ENCODE measurements at places on chromosomes 16 and 17.

DNA sequence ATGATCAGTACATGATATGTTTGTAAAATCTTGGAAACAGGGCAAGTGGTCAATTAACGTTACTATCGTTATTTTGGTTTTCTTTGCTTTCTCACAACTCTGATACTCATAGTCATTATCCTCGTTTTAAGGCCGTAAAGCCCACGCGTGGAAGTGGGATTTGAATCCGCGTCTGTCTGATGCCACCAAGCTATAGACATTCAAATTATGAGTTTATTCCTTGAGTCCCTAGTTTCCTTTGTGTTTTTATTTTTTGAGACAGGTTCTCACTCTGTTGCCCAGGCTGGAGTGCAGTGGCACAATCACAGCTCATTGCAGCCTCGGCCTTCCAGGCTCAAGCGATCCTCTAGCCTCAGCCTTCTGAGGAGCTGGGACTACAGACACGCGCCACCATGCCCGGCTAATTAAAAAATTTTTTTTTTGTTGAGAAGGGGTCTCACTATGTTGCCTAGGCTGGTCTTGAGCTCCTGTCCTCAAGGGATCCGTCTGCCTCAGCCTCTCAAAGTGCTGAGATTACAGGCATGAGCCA is 1.0 kb downstream of the DCTN5 start:
- no peaks in the 10 kb centered on the region for H3K4me1 ChIP-seq

DNA sequence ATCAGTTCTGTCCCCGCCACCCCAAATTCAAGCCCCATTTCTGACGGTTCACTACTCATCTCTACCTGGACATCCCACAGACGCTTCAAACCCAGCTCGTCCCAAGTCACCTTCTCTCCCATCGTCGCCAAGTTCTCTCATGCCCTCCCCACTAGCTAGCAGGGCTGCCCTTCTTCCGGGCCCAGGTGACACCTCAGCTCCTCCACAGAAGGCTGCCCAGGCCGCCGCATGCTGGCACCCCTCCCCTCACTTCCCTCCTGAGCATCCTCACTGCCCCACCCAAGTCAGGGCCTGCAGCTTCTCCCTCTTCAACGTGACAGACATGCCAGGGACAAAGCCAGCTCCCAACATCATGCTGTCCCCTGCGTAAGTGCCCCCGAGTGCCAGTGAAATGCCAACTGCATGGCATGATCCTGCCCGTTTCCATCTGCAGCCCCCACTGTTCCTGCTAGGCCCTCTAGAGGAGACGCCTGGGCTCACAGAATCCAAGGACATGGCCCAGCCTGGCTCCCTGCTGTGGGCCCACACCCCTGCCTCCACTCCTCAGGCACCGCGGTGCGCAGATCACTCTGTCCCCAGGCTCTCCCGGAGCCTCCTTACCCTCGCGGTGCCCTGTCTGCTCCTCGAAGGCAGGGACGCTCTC is 5.9 kb downstream of the CYB561 start:
- H3K4me1 ChIP-seq = peaks cover 4% of the 10 kb centered on the region
- H3K4me3 ChIP-seq = no peak overlapping the region
- no peaks in the 10 kb centered on the region for H3K36me3 ChIP-seq
- no peak for DNase-seq
- no peaks in the 10 kb centered on the region for H3K27me3 ChIP-seq

DNA sequence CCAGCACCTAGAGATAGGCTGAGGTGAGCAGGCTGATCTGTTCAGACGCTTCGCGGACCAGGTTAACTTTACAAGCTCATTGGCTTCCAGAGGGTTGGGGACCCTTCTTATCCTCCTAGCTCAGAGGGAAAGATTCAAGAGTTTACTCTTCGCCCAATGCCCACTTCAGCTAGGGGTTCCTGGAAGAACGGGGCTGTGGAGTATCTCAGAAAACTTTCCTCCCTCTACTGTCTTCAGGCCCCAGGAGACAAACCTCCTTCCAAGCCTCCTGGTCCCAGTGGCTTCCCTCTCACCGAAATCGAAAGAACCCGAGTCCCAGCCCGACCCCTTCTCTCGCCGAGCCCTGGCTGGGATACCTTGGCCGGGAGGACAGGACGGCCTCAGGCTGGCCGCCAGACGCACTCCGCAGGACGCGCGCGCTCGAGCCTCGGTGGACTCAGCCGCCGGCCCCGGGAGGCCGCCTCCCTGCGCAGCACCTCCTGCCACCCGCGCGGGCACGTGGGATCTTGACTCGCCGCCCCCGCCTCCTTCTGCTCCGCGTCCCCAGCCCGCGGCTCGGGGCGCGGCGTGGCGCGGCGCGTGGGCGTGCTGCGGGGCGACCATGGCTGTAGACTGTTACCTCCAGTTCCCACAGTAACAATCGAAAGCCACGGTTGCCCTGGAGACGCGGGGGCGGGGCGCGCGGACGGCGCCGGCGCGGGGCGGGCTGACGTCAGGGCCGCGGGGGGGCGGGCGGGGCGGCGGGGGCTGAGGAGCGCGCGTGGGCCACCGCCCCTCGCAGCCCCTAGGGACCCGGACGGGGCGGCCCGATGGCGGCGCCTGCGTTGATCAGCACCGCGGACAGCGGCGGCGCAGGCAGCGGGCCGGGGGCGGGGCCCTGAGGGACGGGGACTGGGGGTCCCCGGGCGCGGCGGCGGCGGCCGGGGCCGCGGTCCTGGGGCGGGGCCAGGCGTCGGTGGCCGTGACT is 5.3 kb upstream of the HIC1 start:
- peak overlapping the region; percentile 19 for H3K27ac ChIP-seq
- peak overlapping the region; percentile 94 for H3K4me3 ChIP-seq

DNA sequence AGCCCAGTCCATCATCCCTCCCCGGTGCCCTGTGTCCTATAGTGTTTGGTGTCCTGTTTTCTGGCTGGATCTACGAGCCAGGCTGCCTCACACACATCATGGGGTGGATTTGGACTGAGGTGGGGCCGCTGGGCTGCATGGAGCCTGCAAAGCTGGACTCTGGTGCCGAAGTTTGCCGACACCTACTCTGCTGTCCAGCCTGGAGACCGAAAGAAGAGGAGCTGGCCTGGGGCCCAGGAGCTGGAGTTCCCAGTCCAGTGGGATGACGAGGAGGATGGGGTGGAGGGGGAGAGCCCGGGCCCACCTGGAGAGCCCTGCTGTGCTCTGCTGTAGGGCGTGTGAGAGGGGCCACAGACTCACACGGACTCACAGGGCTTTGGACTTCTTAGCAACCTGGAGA is 40.3 kb upstream of the ENPP7 start:
- no peak overlapping the region for H3K27ac ChIP-seq
- no peak overlapping the region for H3K4me3 ChIP-seq
- H3K36me3 ChIP-seq = no peaks in the 10 kb centered on the region
- no peaks in the 10 kb centered on the region for H3K27me3 ChIP-seq
- peaks cover 2% of the 10 kb centered on the region for H3K4me1 ChIP-seq

DNA sequence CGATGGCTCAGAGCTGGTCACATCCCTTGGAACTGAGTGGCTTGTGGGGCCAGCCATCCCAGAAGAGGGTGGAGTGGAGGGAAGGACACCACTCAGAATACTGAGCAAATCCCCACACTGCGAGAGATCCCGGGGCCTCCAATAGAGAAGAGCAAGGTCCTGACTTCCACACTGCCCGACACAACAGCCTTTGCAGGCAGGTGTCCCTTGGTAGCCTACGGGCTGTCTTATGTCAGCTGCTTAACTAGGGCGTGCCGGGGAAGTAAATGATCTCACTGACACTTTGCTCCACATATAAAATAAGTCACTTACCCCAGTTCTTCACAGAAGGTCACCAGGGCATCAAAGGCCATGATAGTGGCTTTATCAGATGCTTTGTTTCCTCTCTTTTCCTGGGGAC is 16.1 kb downstream of the RECQL5 start:
- no peak overlapping the region for H3K4me3 ChIP-seq
- DNase-seq = no peak
- peaks cover 11% of the 10 kb centered on the region for H3K4me1 ChIP-seq
- H3K36me3 ChIP-seq = no peaks in the 10 kb centered on the region

All from hepatocyte (in vitro differentiated cells).